ENCODE measurements at places on chromosomes 4 and X. TPM values are rescaled to one million over a fixed set of nuclear protein-coding genes. Genes with fewer than 3 reads are reported as not detected.

Gene IL2
- polyA plus RNA-seq: not detected

GRCh38 chrX:19541931-19542330, 26.6 kb upstream of the MAP3K15 start:
- H3K27ac ChIP-seq: no peak overlapping the region
- H3K4me1 ChIP-seq: peaks cover 3% of the 10 kb centered on the region
- peaks cover 19% of the 10 kb centered on the region for H3K27me3 ChIP-seq
- no peak overlapping the region for H3K4me3 ChIP-seq

- H3K27me3 ChIP-seq: no peaks in the 10 kb centered on the region
- no peak overlapping the region for H3K27ac ChIP-seq
- no peaks in the 10 kb centered on the region for H3K4me1 ChIP-seq
- DNase-seq: no peak
- no peaks in the 10 kb centered on the region for H3K36me3 ChIP-seq
Observed at GRCh38 chrX:133444196-133444595, 28.9 kb upstream of the GPC4 start.

DNA sequence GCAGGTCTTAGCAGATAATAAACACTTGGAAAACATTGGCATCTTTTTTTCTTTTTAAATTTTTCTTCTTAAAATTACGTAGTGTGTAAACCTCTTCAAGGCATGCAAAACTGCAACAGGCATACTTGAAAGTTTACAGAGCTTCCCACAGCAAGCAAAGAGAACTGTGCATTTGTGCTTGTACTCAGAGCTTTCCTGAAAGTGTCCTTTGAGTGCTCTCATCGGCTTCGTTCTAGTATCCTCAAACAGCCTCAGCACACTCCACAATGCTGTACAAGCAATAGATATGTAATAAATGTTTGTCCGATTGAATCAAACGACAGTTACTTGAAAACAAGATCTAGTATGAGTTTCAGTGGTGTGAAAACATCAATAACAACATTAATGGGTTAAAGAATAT, 227.5 kb downstream of the PAPSS1 start:
- no peak overlapping the region for H3K27ac ChIP-seq
- no peak overlapping the region for H3K4me3 ChIP-seq
- peaks cover 3% of the 10 kb centered on the region for H3K27me3 ChIP-seq
- H3K4me1 ChIP-seq: no peaks in the 10 kb centered on the region
- no peaks in the 10 kb centered on the region for H3K36me3 ChIP-seq
- no peak for DNase-seq

Measured in immature natural killer cell (primary cell).